ENCODE measurements at places on chromosomes 12 and 14.

DNA sequence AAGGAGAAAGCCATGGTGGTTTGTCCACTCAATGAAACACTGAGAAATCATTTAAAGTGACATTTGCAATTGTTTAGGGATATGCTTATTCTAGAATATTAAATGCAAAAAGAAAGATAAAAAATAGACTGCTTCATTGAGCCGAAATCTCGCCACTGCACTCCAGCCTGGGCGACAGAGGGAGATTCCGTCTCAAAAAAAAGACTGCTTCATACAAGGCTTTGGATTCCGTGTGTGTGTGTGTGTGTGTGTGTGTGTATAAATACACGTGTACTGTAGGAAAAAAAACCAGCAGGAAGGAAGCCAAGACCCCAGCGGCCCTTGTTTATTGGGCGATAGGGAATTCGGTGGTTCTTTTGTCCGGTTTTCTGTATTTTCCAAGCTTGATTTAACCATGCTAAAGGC lies 3.2 kb upstream of the ZNF839 start:
- DNase-seq = peak; percentile 4

DNA sequence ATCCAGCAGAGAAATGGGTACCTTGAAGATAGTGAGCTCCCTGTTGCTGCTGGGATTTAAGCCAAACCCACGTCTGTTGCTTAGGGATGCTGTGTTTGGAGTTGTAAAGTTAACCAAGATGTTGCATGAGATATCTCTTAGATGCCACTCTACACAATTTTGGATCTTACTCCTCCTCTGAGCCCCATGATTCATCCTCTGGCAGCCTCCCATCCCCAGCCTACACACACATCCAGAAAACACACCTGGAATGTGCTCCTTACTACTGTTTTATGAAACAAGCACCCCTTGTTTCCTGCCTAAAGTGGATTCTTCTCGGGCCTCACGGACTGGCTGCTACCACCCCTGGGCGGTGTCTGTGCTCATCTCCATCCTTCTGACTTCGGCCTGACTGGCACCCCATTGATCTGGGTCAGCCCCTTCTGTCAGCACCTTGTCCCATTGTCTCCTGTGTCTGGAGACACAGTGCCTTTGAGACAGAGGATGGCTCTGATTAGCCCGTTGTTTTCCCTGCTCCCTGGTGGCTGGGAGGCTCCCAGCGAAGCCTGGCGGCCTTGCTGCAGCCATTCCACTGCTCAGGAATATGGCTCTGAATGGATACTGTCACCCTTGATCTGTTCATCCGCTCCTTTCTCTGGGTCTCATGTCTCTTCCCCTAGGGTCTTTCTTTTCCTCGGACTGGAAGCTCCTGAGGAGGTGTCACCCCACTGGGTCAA lies 24.3 kb downstream of the TSPAN9 start:
- no peak for DNase-seq

DNA sequence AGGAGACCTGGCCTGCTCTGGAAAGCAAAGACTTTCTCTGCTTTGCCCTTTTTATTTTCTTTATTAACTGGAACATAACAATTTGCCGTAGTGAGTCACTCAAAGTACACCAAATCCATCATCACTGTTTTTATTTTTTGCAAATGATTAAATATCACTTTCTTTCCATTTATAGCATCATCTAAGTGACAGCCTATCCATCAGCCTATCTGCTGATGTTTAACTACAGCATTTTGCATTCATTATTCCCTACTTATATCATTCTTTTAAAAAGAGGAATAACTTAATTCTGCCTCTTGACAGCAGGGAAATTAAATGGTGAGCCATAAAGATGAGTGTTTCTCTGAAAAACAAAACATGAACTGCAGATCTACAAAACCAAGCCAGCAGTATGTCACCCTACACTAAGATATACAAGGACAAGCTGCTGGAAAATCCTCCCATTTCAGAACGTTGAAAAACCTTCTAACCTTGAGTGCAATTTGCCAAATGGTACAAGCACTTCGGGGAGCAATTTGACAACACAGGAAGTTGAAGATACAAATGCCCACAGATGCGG lies 821.3 kb upstream of the TMEM132C start:
- DNase-seq = no peak

DNA sequence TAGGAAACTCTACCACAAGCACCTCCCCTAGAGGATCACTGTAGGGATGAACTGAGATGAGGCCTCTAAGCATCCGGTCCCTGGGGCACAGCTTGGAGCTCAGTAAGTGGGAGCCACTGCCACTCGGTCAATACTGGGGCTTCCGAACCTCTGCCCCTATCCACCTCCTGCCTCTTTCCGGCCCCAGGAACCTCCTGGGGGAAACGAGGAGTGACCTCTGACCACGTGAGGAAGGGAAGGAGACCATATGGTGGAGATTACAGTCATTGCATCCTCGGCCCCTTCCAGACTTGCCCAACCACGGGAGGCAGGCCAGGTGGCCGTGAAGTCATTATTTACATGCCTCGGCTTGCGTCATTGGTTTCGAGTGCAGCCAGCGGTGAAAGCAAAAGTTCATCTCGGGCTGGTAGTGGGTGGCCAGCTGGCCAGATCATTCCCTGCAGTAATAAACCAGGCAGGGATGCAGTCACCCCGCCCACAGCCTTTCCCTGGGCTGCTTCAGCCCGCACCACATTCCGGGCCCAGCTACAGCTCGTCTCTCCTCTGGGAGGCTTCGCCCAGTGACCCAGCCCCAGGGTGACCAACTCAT lies 65.4 kb downstream of the C14orf132 start:
- peak; percentile 64 for DNase-seq
